ENCODE measurements at places on chromosomes 1 and 21.
A peak's percentile ranks its signal among the peaks of the same experiment; 100 is the strongest.

DNA sequence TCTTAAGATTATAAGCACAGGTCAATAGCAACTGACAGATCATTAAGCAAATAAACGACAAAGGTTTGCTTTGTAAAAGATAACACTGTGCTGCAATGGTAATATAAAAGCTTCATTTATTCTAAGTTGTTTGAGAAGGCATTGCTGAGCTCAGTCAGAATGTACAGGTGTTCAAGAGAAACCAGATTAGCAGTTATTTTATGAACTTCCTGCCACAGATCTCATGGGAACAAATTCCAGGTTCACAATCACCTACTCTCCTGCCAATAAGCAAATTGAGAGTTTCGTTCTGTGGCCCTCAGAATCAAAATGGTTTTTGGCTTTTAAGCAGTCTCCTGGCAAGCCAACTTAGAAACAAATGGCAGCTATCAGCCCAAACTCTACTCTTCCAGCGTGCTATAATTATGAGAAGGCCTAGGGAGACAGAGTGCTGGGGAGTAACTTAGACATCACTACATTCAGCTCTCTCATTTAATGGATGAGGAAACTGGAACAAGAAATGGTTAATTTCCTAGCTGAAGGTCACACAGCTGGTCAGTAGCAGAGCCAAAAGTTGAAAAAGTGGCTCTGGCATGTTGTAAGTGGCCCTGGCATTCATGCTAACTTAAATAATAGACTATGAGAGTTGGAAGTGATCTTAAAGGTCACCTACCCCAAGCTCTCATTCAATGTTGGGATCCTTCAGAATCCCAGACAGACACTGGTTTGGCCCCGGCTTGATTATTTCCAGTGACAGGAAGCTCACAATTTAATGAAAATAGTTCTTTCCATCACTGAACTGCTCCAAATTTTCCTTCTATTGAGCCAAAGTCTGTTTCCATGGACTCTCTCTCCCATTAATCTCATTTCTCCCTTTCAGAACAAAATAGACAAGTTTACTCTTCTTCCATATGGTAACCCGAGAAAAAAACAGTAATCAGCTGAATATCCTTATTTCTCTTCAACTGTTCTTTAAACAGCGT lies 82.6 kb upstream of the EDEM3 start:
- peak; percentile 20 for DNase-seq

DNA sequence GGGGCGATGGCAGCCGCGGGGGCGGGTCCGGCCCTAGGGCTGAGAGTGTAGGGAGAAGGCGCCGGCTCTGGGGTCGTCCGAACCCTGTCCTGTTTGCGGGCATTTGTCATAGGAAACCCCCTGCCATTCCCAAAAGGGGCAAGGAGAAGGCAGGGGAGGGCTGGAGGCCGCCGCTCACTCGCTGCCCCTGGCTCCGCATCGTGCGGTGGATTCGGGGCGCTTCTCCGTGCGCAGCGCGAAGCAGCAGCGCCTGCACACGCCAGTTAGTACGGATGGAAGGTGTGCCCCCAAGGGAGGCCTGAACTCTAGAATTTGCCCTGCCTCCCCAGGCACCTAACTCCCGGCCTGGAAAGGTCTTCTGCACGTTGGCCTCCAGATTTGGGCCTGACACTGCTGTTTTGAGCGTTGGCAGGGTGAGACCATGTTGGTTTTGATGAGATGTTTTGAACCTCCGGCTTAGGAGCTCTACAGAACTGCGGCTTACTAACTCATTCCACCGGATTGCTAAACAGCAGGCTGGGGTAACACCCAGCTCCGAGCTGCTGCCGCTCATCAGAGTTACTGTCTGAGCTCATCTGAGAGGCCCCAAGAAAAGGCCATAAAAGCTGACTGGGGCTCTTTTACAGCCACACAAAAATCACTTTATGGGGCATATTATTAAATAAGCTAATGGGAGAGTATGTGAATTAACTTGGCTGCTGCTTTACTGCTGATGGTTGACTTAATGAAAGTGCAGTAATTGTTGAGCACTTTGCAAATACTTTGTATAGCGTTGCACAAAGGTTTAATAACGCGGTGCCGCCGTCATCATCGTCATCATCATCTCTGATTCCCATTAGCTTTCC lies 987 bp downstream of the GPR137B start:
- no peak for DNase-seq

DNA sequence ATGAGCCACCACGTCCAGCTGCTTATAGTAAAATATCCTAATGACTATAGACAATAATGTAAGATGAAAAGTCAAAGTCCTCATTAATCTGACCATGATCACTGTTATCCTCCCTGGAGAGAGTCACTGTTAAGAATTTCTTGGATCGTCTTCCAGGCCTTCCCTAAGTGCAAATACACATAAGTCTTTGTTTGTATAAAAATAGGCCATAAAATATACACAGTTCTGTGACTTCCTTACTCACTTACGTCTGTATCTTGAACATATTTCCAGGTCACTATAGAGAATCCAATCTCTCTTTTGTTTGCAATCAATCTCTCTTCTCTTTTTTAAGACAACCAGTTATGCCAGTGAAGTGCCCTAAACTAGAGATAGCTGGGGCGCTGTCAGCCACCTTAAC lies 89.1 kb upstream of the LYST start:
- DNase-seq = no peak

DNA sequence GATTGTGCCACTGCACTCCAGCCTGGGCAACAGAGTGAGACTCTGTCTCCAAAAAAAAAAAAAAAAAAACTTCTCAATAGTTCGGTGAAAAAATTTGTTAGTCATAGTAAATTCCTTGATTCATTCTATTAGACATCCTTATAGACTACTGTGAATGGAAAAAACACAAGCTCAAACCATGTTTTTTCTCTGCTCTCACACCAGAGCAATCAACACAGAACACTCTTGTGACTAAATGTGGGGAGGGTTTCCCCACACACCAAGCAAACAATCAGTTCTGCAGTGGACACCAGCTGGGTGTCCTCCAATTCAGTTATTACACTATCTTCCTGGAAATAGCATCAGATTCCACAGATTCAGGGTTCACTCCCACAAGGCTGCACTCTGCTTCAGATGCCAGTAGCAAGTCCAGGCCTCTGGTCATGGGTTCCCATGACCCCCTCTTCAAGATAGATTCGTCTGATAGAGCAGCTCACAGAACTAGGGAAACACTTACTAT lies 69.1 kb upstream of the TEKT2 start:
- DNase-seq = no peak

- DNase-seq = no peak
Observed at GRCh38 chr1:168179438-168180147, 831 bp downstream of the TIPRL start.

GRCh38 chr1:6099297-6099696 lies 53.6 kb downstream of the KCNAB2 start:
- DNase-seq = no peak

DNA sequence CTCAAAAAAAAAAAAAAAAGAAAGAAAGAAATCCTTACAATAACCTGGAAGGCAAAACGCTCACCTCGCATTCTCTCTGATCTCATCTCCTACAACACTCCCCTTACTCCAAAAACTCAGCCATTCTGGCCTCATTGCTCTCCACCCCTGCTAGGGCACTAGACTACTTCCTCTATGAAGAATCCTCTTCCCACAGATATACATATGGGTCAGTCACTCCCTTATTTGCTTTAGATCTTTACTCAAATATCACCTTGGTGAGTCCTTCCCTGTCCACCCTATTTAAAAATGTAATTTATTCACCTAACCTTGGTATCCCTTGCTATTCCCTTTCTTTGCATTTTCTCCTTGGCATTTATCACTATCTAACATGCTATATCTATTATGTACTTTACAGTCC lies 24.6 kb upstream of the KIF1B start:
- no peak for DNase-seq

GRCh38 chr21:16455526-16455925 lies 725.7 kb downstream of the USP25 start:
- no peak for DNase-seq

DNA sequence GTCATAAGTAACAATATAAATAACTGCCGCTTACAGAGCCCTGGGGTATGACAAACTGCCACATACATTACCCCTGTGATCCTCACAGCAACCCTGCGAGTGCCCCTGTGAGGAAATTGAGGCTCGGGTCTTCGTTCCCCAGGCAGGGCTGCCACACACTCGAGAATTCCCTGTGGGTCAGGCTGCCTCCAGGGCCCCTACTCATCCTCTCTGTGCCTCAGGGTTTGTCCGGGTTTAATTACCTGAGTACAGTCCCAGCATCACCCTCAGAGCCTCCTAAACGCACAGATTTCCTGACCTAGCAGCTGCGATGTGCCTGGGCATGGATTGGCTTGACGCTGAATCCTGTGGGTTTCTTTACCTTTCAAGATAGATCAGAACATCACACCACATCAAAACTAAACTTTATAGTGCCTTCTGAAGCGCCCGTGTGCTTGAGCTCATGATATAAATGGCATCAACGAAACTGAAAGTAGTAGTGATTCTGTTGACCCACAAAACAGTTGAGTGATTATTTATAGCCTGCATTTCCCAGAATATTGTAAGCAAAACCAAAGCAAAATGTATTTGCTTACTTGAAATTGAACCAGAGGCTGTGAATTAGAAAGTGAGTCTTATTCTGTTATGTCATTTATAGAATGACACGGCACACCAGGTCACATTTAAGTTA lies 14.0 kb downstream of the SLC37A1 start:
- DNase-seq = no peak

- no peak for DNase-seq
Observed at GRCh38 chr1:206794294-206794908, 22.1 kb upstream of the IL10 start.

- peak; percentile 81 for DNase-seq
Observed at GRCh38 chr1:119298687-119299303, 69.8 kb upstream of the HAO2 start.

GRCh38 chr1:17438318-17439249 lies 893 bp downstream of the RCC2 start:
- DNase-seq = peak; percentile 76

DNA sequence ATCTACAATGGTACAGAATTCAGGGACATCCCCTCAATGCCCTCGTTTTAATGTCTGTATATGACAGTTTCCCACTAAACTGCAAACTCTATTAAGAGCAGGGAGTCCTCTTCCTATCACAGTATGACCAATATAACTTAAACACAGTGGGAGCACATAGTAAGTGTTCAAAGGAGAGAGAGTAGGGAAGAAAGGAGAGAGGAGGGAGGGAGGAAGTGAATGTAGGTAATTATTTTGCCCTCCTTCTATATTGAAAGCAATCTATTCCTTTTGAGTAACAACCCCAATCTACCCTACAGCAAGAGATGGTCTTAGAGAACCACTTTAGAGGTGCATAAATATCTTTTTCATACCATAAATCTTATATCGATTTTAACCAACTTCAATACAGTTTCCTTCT lies 121.4 kb downstream of the MRPL39 start:
- no peak for DNase-seq

GRCh38 chr1:219773775-219774174 lies 154.6 kb downstream of the SLC30A10 start:
- no peak for DNase-seq

DNA sequence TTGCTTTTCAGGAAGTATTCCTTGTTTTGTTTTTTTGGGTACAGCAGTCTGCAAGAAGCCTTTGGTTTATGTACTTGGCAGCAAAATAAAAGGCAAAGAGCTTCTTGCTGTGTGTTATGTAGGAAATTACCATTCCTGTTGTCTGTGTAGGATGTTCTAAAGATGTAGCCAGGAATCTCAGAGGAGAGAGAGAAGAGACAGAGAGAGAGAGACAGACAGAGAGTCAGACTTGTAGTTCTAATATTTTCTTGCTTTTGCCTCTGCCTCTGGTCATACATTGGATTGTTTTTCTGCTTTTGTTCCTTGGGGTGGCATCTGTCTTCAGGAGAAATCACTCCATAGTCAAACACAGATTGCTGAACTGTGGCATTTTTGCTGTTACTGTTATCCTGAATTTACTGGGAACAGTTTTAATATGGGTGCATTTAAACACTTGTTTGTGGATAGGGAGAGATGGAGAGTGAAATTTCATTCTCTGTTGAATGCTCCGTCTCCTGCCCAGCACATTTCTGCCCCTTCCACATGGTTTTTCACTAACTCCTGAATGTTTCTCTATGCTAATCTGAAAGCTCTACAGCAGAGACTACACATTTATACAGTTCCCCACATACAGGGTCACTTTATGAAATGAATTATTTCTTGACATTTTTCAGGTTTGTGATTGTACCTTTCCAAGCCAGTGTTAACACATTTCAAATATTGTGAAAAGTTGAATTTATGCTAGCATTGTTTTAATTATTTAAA lies 49.8 kb downstream of the POU2F1 start:
- DNase-seq = no peak

GRCh38 chr1:109272021-109272799 lies 10.7 kb downstream of the PSRC1 start:
- DNase-seq = no peak
